Thoracic aorta (tissue), 2 donors: ENCODE measurements at places on chromosomes 7 and 10. TPM values are rescaled to one million over a fixed set of nuclear protein-coding genes. Genes with fewer than 3 reads are reported as not detected.

Gene CHAT
- total RNA-seq: not detected

GRCh38 chr10:60974463-60975149 is 30.6 kb upstream of the RHOBTB1 start:
- DNase-seq: no peak

DNA sequence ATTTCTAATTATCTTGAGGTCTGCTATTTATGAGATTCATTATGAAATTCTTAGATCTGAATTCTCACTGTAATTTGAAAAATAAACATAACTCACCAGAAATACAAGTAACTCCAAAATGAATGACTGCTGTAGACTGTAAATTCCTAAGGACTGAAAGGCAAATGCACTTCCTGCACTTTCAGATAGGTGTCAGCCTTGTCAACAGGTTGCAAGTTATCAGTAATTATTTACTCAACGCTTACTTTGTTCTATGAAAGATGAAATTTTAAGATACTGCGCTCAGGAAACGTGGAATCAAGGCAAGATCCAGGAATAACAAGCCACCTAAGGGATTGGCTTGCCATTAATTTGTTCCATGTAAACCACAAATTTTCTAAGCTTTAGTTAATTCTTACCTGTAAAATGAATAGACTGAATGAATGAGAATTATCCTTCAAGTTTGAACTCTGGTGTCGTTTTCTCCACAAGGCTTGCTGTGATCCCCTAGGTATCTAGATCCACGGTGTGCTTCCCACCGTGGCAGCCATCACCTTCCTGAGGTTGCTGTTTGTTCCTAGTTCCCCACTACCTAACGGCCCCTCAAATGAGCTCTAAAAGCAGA is 12.6 kb downstream of the DHX32 start:
- DNase-seq: no peak

- DNase-seq: no peak
Observed at GRCh38 chr7:158053183-158053915, 534.3 kb downstream of the PTPRN2 start.

DNA sequence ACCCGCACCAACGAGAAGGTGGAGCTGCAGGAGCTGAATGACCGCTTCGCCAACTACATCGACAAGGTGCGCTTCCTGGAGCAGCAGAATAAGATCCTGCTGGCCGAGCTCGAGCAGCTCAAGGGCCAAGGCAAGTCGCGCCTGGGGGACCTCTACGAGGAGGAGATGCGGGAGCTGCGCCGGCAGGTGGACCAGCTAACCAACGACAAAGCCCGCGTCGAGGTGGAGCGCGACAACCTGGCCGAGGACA is 1.6 kb downstream of the VIM start:
- no peak for DNase-seq

- no peak for DNase-seq
Observed at GRCh38 chr7:8387551-8388256, 45.7 kb upstream of the NXPH1 start.
